Stromal cell of bone marrow (primary cell): ENCODE measurements at places on chromosomes 6 and 20.

- DNase-seq, result peak; percentile 13
Observed at GRCh38 chr6:76852776-76853175, 610.5 kb downstream of the HTR1B start.

- DNase-seq, result no peak
Observed at GRCh38 chr6:124962639-124963415, 590 bp downstream of the RNF217 start.

- DNase-seq, result no peak
Observed at GRCh38 chr6:107021446-107022185, 6.4 kb upstream of the MTRES1 start.

- no peak for DNase-seq
Observed at GRCh38 chr20:53412577-53413185, 181.0 kb downstream of the ZNF217 start.

DNA sequence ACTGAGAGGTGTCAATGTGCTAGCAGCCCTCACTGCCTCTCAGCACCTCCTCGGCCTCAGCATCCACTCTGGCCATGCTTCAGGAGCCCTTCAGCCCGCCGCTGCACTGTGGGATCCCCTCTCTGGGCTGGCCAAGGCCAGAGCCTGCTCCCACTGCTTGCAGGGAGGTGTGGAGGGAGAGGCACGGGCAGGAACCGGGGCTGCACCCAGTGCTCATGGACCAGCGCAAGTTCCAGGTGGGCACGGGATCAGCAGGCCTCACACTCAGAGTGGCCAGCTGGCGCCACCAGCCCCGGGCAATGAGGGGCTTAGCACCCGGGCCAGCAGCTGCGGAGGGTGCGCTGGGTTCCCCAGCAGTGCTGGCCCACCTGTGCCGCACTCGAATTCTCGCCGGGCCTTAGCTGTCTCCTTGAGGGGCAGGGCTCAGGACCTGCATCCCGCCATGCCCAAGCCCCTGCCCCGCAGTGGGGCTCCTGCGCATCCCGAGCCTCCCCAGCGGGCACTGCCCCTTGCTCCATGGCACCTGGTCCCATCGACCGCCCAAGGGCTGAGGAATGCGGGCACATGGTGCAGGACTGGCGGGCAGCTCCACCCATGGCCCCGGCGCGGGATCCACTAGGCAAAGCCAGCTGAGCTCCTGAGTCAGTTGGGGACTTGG, 80.4 kb upstream of the MANEA start:
- no peak for DNase-seq

- no peak for DNase-seq
Observed at GRCh38 chr6:72245565-72245964, 359.2 kb downstream of the RIMS1 start.

GRCh38 chr6:46757214-46757596, 10.5 kb downstream of the ANKRD66 start:
- peak; percentile 13 for DNase-seq

DNA sequence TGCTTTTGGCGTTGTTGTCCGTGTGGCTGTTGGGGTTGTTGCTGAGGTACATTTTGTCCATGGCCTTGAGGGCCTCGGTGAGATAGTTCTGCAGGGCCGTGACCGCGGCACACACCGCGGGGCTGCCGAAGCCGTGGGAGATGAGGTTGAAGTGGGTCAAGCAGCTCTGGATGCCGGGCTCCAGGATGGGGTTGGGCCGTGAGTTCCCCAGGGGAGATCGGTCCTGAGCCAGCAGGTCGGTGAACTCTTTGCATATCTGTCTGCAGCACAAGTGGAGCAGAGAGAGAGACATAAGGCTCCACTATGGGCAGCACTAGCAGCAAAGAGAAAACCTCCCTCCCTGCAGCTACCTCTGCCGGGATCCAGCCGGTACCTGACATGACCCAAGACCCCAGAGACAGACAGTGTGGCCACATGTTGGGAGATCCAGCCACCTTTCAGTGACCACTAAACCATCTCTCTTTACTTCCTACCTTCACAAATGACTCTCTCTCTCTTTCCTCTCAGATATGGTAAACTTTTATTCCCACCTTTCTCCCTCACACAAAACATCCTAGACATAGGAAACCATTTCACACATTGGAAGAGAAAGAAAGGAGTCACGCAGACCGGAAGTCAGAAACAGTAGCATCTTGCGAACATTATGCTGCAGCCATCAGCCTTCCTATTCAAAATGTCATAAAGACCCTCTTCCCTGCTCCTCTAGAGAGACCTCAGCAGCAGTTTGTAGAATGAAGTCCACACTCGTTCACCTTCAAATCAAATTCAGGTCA, 16.2 kb downstream of the TFAP2A start:
- DNase-seq, result no peak

DNA sequence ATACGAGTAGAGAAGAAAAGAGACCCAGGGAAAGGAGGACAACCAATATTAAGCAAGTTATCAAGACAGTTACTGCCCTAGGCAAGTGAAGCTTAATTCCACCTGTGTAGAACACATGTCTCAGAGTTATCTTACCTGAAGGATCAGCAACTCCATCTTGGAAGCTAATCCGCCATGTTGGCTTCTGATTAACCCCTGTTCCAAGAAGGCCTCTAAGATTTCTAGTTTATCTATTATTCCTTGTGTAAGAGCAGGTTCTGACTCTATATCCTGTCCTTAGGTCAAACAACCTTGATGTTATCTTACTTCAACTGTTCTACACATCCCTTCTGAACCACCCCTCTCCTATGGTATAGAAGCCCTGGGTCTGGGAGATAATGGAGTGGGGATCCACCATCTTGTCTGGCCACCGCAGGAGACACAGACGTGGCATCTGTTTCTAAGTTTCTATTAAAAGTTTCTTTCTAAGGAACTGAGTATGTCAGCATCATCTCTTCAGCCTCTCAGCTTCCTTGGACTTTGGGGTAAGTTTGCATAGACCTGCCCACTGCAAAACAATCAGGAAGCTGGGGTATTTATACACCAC, 27.7 kb upstream of the PTPN1 start:
- no peak for DNase-seq

- no peak for DNase-seq
Observed at GRCh38 chr6:42179945-42180313, 6.8 kb downstream of the GUCA1A start.

GRCh38 chr6:15429141-15430110, 183.6 kb downstream of the JARID2 start:
- peak; percentile 33 for DNase-seq

DNA sequence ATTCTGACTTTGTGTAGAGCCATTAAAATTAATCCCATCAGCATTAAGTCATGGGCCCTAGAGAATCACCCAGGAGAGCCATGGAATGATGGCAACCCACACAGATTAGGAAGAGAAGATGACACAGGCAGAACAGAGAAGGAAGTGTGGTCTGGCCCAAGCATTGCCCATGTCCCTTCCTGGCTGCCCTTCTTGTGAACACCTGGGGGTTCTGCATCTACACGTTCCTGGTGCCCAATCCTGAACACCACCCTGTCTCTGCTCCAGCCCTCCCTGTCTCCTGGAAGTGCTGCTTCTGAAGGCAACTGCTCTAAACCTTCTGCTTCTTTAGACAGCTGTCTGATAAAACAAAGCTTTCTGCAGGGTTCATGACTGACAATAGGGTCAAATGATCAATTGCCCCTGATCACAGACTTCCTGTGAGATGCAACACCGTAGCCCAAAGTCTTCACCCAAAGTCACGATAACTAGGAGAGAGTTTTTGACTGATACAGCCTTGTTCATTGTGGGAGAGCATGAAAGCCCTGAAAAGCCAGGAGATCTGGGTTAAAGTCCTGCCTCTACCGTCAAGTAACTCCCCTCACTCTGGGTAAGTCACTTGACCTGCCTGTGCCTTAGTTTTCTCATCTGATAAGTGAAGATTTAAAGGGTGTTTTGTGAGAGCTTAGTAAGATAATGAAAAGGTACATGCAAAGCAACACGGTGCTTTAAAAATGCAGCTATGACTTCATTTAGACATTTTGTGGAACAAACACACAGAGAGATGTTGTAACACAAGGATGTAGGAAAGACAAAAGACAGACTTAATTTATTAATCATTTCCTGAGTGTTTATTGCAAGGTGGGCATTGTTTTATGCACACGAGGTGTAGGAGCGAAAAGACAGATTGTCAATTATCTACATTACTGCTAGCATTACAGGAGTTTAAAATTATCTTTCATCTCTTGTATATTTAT, 291.2 kb upstream of the STXBP5 start:
- no peak for DNase-seq

DNA sequence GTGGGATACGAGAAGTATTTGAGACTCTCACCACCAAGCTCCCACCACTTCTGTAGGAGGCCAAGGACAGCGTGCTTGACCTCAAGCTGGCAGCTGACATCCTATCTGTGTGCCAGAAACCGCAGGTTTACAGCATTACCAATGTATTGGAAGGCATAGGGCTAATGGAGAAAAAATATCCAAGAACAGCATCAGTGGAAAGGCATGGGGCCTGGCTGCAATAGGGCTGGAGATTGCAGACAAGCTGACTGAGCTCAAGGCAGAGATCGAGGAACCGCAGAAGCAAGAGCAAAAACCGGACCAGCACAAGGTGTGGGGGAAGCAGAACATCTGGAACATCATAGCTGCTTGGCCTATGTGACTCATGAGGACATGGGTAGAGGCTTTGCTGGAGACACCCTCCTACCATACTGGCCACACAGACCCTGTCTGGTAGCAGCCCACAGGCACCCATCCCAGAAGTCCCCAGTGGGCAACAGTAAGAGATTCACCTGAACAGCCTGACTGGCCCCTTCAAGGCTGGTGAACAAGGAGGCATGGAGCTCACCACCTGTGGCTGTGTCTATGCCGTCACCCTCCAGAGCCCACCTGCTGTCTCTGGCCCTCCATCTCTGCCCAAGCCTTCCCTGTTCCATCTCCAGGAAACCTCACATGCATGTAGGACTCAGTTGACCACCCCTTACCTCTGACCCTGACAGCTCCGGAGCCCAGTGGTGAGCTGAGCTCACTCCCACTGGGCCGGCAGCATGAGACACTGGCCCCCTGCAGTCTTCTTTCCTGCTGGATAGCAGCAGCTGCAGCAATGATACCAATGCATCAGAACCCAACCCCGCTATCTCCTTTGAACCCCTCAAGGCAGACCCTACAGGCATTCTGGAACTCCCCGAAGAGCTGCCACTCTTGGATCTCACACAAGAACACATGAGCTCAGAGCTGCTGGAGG, 171.1 kb downstream of the KIF6 start:
- DNase-seq, result peak; percentile 53

DNA sequence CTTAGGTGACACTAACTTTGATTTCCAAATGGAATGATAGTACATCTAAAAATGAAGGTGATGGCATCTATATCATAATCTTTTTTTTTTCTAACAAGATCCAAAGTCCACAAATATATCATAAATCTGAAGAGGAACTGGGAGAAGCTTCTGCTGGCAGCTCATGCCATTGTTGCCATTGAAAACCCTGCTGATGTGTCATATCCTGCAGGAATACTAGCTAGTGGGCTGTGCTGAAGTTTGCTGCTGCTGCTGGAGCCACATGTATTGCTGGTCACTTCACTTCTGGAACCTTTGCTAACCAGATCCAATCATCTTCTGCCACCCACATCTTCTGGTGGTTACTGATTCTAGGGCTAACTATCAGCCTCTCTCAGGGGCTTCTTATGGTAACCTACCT, 27.4 kb upstream of the KHDC1 start:
- DNase-seq, result peak; percentile 11

DNA sequence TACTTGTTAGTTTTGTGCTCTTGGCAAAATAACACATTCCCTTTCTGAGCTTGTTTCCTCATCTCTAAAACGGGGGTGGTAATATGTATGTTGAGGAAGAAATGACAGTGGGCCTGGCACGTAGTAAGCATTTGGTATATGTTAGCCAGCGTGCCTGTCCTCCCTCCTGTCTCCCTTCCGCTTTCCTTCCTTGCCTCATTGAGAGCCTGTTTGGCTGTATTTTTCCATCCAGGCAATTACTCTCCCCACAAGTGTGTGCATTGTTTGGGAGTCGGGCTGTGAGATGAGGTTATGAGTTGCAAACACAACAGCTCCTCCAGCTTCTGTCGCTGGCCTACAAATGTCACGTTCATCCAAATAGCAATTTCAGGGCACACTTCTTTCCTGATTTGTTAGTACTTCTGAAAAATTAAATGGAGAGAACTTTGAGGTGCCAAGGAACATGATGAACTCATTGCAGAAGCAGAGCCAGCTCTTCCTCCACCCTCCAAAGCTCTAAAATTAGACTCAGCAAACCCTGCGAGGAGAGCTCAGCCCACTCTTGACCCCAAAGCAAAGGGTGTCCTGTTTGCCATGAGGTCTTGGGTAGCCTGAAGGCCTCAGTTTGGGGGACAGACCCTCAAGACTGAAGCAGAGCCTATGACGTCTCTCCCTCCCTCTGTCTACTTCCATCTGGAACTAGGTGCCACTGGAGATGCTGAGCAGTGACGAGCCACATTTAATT, 50.7 kb upstream of the TOX2 start:
- no peak for DNase-seq

DNA sequence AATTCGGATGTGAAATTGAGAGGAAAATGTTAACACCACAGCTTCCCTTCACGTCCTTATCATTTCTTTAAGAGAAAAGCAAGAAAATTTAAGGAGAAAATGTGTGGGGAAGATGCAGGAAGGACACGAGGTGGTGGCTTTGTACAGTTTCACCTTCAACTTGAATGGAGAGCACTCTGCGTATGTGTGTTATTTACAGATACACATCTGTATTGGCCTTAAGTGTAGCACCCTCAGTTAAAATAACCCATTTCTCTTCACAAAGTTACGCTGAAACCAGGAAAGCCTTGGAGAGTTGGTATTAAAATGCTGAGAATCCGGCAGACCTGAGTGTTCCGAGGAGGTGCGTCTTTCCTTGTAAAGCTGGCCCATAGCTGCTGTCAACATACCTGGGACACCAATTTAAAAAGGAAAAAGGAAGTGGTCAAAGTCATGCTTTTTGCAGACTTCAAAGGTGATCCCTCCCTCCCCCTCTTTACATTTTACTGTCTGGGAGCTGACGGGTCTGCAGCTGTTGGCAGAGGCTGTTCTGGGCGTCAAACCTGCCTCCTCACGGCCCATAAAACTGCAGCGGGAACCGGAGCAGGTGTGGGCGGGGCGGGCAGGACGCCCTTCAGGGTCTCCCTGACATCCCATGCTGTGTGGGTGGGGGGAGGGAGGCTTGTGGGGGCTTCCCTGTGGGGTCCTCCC, 61.3 kb upstream of the TBXT start:
- no peak for DNase-seq

GRCh38 chr20:59435518-59435917, 135.1 kb downstream of the EDN3 start:
- DNase-seq, result no peak

- no peak for DNase-seq
Observed at GRCh38 chr6:52363228-52363867, 1.4 kb downstream of the PAQR8 start.
